ENCODE measurements at places on chromosomes 1 and 21. TPM values are rescaled to one million over a fixed set of nuclear protein-coding genes. Genes with fewer than 3 reads are reported as not detected.

Gene C8B
- 1.2 TPM for total RNA-seq

Gene KCNE2
- total RNA-seq: not detected

DNA sequence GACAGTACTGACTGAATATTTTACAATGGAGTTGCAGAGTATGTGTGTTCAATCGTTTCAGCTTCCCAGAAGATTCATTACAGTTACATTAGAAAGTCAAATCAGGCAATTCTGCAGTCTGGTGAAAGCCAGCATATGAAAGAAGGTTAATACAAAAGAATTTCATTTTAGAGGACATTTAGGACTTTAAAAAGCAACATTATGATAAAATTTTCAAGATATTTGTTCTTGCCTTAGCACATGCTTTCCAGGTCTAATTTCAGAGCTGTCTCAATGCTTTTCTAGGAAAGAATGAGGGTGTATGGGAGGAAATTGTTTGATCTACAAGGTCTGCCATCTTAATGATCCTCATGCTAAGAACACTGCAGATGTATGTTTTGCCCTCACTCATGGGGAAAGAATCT is 63.2 kb downstream of the RERE start:
- no peak for DNase-seq
- H3K27ac ChIP-seq: no peak overlapping the region
- H3K27me3 ChIP-seq: no peaks in the 10 kb centered on the region
- peaks cover 7% of the 10 kb centered on the region for H3K4me1 ChIP-seq

- H3K4me3 ChIP-seq: peak overlapping the region; percentile 2
- H3K27ac ChIP-seq: peak overlapping the region; percentile 89
- peaks cover 75% of the 10 kb centered on the region for H3K4me1 ChIP-seq
- peak; percentile 84 for DNase-seq
- no peaks in the 10 kb centered on the region for H3K36me3 ChIP-seq
Observed at GRCh38 chr1:1431845-1432273, 3.6 kb upstream of the VWA1 start.

DNA sequence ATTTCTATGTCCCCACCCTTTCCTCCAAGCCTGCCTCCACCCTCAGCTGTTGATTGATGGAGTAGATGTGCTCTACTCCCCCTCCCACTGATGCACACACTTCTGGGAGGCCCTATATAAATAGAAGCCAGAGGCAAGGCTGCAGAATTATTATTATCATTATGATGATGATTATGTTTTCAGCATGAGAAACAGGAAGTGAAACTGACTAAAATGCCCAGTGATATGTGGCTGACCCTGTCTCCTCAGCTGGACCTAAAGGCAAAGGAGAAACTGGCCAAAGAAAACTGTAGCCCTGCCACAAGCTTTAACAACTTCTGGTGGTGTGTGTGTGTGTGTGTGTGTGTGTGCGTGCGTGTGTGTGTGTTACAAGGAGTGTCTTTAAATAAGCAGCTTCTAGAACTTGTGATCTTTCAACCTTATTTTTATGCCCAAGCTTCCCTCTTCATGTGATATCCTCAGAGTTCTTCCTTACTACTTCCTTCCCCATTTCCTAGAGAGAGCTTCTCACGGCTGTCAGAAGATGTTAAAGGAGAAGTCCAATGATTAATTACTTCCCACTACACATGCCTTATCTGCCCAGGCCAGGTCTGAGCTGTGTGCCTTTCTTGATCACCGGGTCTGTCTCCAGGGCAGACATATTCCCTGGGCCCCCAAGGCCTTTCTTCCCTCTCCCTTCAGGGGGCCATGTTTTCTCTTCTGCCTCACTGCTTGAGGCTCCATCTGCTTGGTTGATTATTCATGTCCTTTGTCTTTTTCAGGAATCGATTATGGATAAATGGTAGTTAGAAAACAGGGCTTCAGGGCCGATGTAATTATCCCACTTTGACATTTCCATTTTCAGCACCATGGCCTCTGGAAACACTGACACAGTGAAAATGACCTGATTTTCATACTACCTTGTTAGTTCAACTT is 11.6 kb upstream of the MAPKAPK2 start:
- DNase-seq: no peak
- H3K27ac ChIP-seq: peak overlapping the region; percentile 42
- no peaks in the 10 kb centered on the region for H3K36me3 ChIP-seq
- peaks cover 37% of the 10 kb centered on the region for H3K4me1 ChIP-seq
- H3K4me3 ChIP-seq: no peak overlapping the region

DNA sequence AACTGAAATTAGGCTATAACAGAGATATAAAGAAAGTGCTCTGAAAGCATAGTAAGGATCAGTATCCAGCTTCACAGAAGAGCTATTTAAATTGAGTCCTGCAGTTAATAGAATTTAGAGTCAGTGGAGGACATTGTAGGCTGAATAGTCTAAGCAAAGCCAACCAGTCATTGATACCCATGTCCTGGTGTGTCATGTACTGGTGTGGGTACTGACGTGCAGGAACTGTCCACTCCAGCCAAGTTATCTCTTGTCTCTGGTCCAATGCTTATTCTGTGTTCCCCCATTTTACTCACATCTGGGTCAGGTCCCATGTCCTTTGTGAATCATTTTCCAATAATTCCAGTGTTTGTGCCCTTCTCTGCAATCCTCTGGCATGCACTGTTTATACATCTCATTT is 90.0 kb downstream of the MACF1 start:
- H3K4me1 ChIP-seq: peaks cover 6% of the 10 kb centered on the region
- peaks cover 97% of the 10 kb centered on the region for H3K36me3 ChIP-seq
- H3K27me3 ChIP-seq: no peaks in the 10 kb centered on the region
- H3K4me3 ChIP-seq: no peak overlapping the region
- H3K27ac ChIP-seq: no peak overlapping the region

DNA sequence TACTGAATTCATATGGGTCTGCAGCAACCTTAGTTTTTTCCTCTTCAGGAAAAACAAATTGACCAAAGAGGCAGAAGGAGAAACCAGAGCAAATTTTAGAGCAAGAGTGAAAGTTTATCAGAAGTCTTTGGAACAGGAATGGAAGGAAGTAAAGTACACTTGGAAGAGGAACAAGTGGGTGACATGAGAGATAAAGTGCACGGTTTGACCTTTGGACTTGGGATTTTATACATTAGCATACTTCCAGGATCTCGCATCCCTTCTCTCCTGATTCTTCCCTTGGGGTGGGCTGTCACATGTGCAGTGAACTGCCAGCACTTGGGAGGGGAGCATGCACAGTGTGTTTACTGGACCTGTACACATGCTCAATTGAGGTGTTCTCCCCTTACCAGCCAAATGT is 754.8 kb upstream of the ADAMTS5 start:
- H3K4me3 ChIP-seq: no peak overlapping the region
- H3K27me3 ChIP-seq: no peaks in the 10 kb centered on the region
- no peak for DNase-seq
- H3K36me3 ChIP-seq: no peaks in the 10 kb centered on the region
- no peaks in the 10 kb centered on the region for H3K4me1 ChIP-seq
- H3K27ac ChIP-seq: no peak overlapping the region

GRCh38 chr1:12087797-12088314 is 24.8 kb downstream of the TNFRSF8 start:
- no peak overlapping the region for H3K27ac ChIP-seq
- peak; percentile 20 for DNase-seq
- H3K27me3 ChIP-seq: no peaks in the 10 kb centered on the region
- no peak overlapping the region for H3K4me3 ChIP-seq
- no peaks in the 10 kb centered on the region for H3K36me3 ChIP-seq

GRCh38 chr1:10516925-10517676 is 42.4 kb downstream of the PEX14 start:
- H3K4me1 ChIP-seq: peaks cover 59% of the 10 kb centered on the region
- H3K36me3 ChIP-seq: no peaks in the 10 kb centered on the region
- peak overlapping the region; percentile 53 for H3K27ac ChIP-seq
- no peaks in the 10 kb centered on the region for H3K27me3 ChIP-seq

DNA sequence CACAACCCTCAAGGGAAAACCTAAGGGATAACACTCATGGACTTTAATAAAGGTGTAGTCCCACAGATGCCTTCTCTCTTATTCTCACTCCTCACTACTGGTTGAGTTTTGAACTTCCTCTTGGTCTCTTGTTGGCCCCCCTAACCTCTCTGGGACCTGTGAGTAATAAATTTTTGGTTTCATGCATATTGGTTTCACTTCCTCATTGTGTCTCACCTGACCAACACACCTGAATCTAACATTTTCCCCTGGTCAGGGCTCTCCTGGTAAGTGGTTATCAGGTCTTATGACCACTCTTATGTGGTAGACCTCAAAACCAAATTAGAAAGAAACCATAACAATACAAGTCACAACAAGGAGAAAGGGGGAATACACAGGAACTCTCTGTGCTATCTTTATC is 60.5 kb upstream of the PRMT6 start:
- H3K4me3 ChIP-seq: no peak overlapping the region
- no peaks in the 10 kb centered on the region for H3K4me1 ChIP-seq
- H3K36me3 ChIP-seq: no peaks in the 10 kb centered on the region

All from lower lobe of right lung (tissue), 2 donors.